ENCODE measurements at places on chromosomes 7 and 10.
A peak's percentile ranks its signal among the peaks of the same experiment; 100 is the strongest.

DNA sequence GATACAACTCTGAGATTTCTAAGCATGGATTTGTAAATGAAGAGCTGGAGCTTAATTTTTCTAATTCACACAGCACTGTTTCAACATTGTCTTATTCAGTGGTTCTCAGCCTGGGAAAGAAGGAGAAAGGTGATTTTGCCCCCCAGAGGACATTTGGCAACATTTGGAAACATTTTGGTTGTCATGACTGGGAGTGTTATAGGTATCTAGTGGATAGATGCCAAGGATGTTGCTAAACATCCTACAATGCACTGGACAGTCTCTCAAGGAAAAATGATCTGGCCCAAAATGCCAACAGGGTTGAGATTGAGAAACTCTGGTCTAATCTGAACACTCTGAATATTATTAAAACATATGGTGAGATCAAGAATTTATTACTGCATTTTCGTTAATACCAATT lies 3.8 kb upstream of the CAV2 start:
- no peak for DNase-seq

- DNase-seq = no peak
These were observed 123.8 kb downstream of the DOCK1 start for GRCh38 chr10:127029061-127029460.

DNA sequence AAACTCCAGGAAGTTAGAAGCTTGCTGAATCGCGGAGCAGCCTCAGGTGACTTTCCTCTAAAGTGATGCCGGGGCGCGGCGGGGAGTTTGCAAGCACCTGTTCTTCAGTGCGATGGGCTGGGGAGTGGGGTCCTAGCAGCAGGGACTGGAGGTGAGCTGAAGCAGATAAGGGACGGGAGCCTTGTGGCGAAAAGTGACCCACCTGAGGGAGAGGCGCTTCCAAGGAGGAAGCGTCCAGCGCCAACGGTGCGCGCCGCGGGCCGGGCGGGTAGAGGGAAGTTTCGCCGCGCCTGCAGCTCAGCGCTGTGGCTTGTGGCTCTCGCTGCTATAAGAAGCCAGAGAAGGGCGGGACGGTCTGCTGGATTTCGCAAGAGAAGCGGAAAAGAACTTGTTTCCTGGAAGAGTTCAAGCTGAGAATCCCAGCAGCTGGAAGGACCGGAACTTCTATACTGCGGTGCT lies at the start of gene STEAP4:
STEAP4 (minus strand) TSS at position 305 of the 459 bp plus-strand sequence. CDS start 22,625 bp downstream, outside the sequence.
- no peak for DNase-seq

DNA sequence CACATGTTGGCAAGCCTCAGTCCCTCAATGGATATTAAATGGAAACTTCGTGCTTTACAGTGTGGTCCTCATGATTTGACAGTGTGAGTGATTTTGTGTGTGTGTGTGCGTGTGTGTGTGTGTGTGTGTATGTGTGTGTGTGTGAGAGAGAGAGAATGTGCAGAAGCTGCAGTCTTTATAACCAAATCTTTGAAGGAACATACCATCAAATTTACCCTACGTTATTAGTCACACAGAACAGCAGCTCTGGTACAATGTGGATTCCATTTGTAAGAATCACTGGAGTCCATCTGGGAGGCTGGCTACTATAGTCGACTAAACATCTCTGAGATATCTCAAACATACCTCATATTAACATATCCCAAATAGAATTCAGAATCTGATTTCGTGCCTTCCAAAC lies 928.0 kb upstream of the POT1 start:
- DNase-seq = no peak

DNA sequence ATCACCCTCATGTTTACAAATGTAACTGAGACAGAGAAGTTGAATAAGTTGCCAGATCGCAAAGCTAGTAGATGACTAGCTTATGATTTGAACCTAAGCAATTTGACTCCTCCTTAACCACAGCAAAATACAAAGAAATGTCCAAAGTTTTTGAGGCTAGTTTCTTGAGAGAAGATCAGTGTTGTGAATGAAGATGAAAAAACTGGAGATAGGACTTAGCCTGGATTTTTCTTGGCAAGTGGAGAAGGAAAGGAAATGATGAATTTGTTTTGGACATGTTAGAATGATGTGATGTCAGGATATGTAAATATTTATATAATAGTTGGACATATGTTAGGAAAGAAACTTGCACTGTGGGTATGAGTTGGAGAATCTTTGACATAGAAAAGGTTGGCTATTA lies 149.8 kb downstream of the LSMEM1 start:
- no peak for DNase-seq

GRCh38 chr7:1539181-1539881 lies 8.8 kb downstream of the MAFK start:
- no peak for DNase-seq

- DNase-seq = no peak
These were observed 106.0 kb downstream of the GALNT17 start for GRCh38 chr7:71237945-71238344.

DNA sequence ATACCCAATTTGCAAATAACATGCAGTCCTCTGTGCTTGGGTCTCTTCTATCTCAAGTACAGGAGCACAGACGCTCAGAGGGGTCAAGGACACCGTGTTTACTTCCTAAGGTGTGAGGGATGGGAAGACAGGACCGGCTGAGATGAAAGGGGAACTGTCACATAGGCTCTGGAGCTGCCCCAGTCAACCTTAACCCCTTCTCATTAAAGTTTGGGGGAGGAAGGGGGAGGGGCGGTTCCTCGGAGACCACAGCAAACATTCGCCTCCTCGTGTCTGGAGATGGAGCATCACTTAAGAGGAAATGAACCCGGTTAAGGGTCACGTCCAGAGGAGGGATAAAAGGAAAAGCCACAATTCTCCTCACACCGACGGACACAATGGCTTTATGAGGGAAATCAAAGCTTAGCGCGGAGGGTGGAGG lies 1.1 kb downstream of the SH3PXD2A start:
- DNase-seq = no peak

DNA sequence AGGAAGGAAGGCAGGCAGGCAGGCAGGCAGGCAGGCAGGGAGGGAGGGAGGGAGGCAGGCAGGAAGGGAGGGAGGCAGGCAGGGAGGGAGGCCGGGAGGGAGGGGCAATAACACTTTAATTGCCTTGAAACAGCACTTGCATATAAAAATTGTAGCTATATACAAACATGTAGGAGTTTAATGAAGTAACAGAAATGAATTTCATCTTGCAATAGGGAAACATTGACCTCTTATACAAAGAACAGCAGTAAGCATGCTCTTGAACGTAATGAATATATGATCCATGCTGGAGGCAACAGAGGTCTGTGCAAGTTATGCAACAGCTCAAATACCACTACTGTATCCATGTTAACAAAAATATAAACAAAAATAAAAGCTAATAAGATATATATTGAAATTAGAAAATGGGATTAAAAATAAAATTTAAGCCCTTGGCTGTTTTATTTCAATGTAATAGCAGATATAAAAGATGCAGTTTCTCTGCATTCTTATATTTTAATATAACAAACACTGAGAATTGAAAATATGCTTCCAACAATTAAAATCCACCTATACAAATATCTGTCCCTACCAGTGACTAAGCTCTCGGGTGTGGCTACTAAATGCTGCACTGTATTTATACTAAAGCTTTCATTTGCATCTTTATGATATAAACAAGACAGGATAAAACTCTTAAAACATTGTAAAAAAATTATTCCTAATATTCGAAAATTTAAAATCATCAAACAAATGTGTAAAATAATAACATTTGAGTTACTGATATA lies 50.3 kb downstream of the CACNA2D1 start:
- no peak for DNase-seq

DNA sequence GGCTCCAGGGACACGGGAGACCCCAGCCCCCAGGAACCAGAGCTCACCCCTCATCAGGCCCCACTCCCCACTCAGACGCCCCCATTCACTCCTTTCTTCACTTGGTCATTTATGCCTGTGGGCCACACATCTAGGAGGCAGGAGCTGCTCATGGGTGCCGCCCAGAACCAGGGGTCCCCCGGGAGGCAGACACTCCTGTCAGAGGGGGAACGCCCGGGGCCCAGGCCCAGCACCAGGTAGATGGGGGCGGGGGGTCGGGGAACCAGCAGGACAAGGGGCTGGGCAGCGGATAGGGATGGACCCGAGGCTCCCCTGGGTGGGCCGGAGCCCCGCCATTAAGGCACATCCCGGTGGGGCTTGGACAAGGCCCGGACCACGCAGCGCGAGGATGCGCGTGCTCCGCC lies 11.8 kb downstream of the CALY start:
- DNase-seq = no peak

GRCh38 chr7:139820089-139820488 lies 9.0 kb upstream of the TBXAS1 start:
- DNase-seq = no peak

GRCh38 chr10:103181244-103181643 lies 11.8 kb downstream of the NT5C2 start:
- peak; percentile 3 for DNase-seq

GRCh38 chr7:128903621-128904361 lies 6.7 kb downstream of the KCP start:
- no peak for DNase-seq

DNA sequence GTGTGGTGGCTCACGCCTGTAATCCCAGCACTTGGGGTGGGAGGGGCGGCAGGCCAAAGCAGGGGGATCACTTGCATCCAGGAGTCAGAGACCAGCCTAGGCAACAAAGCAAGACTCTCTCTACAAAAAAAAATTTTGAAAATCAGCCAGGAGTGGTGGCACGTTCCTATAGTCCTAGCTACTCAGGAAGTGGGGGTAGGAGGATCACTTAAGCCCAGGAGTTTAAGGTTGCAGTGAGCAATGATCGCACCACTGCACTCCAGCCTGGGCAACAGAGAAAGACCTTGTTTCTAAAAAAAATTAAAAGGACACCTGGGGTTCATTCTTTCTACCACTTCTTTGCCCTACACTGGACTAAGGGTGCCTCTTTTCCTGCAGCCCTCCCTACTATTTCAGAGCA lies 15.1 kb downstream of the WAPL start:
- DNase-seq = no peak

DNA sequence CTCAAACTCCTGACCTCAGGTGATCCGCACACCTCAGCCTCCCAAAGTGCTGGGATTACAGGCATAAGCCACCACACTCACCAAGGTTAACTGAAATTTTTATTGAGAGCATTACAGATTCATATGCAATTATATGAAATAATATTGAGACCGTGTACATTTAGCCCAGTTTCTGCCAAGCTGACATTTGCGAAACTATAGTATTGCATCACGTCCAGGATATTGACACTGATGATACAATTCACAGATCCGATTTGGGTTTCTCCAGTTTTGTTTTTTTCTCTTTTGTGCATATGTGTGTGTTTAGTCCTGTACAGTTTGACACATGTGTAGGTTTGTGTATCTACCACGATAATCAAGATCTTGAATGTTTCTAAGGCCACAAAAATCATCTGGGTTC lies 627.9 kb upstream of the FOXK1 start:
- no peak for DNase-seq

DNA sequence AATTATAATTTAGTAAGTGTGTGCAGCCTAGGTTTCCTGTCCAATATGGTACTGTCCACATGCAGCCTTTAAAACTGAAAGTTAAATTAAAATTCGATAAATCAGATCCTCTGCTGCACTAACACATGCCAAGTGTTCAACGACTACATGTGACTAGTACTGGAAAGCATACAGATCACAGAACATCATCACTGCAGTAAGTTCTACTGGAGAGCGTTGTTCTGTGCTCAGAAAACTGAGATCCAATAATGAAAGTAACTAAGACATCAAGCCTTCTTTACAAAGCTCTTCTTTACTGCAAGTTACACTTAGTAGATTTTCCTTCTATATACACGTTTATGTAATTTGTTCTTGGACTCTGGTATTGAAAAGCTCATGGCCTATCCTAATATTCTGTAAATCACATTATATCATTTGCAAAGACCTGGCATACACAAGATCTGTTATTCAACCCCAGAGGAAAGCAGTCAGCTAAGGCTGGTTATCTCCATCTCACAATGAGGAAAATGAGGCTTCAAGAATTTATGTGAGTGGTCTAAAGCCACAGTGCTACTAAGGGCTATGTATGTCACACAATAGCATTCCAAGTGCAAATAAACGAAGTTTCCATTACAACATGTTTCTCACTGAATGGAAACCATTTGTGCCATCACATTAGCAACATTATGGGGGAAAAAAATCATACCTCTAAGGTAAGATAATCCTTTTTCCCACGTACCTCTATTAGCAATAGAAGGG lies 77.6 kb downstream of the VPS41 start:
- DNase-seq = no peak

GRCh38 chr10:63071145-63071544 lies 62.0 kb upstream of the NRBF2 start:
- DNase-seq = no peak

GRCh38 chr10:98332623-98333269 lies 64.8 kb upstream of the LOXL4 start:
- DNase-seq = no peak

DNA sequence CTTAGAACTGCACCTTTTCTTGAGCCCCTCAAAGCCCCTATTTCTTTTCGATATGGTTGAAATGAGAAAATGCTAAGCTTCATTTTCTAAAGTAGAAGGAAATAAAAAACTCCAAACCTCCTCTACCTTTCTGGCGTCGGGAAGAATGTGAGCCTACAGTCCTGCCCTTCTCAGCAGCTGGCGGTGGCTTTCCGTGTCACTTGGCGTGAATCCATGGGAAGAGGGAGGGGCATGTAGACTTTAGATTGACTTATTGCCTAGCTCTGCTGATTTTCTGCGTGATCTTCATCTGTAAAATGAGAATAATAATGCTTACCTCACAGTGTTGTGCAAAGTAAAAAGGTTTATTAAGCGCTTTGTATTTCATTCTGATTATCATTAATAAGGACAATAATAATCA lies 35.0 kb downstream of the PRR15 start:
- no peak for DNase-seq

- no peak for DNase-seq
These were observed 109.4 kb downstream of the CDK14 start for GRCh38 chr7:90705391-90706071.

GRCh38 chr7:84389242-84389641 lies 194.7 kb upstream of the SEMA3A start:
- no peak for DNase-seq

DNA sequence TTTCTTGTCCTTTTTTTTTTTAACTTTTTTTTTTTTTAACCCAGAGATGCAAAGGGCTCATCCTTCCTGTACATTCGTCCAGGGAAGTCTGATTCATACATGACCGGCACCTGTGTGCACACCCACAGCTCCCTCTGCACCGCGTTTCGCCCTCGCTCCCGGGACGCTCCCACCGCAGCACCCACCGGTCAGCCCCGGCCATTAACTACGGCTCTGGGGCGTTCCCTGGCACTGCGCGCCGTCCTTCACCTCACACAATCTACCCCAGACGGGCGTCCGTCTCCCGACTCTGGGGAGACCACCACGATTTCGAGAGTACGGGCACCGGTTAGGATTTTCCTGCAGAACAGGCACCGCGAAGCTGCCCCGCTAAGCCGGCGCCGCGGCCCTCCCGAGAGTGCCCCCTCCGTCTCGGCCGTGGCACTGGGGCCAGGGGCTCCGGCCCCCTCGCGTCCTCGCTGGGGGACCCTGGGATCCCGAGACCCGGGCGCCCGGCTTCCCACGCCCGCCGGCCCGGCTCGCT lies 452 bp downstream of the ATE1 start:
- DNase-seq = peak; percentile 5

DNA sequence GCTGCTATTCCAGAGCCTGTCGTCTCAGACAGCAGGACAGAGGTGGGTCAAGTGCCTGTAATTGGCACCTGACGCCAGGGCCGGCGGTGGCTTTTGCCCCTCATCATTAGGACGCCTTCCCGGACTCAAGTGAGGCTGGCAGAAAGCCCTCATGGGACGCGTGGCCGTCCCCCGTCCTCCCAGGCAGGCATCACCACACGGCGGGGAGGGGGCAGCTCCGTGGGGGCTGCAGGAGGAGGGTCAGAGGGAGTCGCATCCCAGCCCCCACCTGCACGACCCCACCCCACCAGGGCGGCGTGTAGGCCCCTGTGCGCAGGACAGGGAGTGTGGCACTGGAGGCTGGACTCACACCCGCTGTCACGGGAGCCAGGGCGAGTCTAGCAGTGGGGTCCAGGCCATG lies 16.3 kb downstream of the CFAP46 start:
- DNase-seq = no peak

Data from CD4-positive, alpha-beta T cell treated with Interleukin-6 at 100 ng/mL for 8 hours (primary cell).